ENCODE measurements at places on chromosomes 2 and 18.

- DNase-seq = no peak
Measured at GRCh38 chr2:238106339-238106697, 6.2 kb downstream of the ESPNL start.

DNA sequence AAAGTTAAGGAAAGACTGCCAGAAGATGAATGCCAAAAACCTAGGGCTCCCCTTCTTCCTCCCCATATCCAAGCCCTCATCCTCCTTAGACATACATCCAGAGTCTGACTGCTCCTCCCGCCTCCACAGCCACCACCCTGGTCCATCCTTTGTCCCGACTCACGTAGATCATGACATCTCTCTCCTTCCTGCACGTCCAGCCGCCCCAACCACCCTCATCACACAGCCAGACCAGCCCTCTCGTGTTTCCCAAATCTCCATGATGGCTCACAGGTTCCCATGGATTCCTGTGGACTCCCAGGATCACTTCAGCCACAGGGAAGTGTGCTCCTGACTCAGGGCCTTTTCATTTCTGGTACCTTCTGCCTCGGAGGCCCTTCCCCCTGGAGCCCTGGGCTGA lies 47.8 kb upstream of the CAB39 start:
- no peak for DNase-seq

GRCh38 chr2:149037851-149038250 lies 648 bp upstream of the LYPD6B start:
- no peak for DNase-seq

GRCh38 chr2:160635488-160635887 lies 141.9 kb upstream of the RBMS1 start:
- DNase-seq = no peak

- DNase-seq = no peak
Measured at GRCh38 chr2:159402790-159403189, 116.3 kb upstream of the WDSUB1 start.

- no peak for DNase-seq
Measured at GRCh38 chr2:10289352-10289751, 13.4 kb upstream of the HPCAL1 start.

DNA sequence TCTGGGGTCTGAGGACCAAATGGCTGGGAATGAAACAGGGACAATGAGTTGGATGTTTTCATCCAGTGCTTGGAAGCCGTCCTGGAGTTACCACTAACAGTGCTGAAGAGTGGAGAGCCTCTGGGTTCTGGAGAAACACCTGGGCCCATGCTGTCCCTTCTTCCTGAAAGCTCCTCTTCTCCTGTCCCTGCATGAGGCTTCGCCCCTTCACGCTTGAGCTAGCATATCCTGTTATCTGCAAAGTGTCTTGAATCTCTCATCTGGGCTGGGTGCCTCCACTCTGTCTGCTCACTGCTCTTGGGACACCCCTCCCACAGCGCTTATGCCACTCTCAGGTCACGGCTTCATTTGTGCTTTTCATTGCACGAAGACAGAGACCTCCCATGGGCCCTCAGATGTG lies 154.5 kb downstream of the MYCN start:
- no peak for DNase-seq

- DNase-seq = no peak
Measured at GRCh38 chr2:120560330-120560729, 175.3 kb upstream of the GLI2 start.

GRCh38 chr2:196944570-196944969 lies 18.1 kb upstream of the PGAP1 start:
- DNase-seq = no peak

GRCh38 chr2:191049728-191050639 lies 36.0 kb upstream of the STAT1 start:
- DNase-seq = no peak

DNA sequence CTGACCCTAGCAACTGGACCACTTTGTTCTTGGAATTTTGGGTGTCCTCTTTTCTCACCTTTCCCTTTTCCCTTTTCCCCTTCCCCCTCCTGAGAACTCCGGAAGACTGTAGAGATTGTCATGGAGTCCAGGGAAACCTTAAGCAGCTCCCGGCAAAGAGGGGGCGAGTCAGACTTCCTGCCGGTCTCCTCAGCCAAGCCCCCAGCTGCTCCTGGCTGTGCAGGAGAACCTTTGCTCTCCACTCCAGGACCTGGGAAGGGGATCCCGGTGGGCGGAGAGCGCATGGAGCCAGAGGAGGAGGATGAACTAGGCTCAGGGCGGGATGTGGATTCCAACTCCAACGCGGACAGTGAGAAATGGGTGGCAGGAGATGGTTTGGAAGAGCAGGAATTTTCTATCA lies 20.5 kb downstream of the SETBP1 start:
- DNase-seq = no peak

DNA sequence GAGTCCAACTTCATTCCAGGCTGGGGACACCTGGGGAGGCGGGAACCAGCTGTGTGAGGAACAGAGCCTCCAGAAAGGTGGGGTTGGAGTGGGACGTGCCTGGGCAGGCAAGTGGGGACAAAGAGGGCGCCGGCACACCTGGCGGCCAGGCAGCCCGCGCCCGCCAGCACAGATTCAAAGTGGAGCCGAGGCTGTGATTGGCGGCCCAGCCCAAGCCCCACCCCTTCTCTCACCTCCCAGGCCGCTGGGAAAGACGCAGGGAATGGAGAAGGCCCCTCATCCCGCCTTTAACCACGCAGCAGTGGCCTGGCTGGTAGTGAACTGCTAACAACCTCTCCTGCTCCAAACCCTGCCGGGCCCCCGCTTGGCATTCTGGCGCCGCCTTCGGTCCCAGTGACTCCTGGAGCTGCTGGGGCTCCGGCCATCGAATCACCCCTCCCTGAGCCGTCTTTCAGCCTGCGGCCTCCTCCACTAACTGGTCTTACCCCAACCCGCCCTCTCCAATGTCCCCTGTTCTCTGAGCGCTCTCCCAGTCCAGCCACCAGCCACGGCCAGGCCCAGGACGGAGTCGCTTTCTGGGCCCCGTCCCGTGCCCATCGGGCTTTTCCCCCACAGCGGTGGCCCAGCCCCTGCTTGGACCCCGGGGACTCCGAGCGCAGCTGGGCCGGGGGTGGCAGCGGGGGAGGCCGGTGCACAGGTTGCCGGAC lies 27.9 kb upstream of the PTMA start:
- no peak for DNase-seq

- no peak for DNase-seq
Measured at GRCh38 chr2:171852366-171852888, 41.6 kb downstream of the SLC25A12 start.

- no peak for DNase-seq
Measured at GRCh38 chr2:59277671-59278070, 1036.5 kb upstream of the FANCL start.

DNA sequence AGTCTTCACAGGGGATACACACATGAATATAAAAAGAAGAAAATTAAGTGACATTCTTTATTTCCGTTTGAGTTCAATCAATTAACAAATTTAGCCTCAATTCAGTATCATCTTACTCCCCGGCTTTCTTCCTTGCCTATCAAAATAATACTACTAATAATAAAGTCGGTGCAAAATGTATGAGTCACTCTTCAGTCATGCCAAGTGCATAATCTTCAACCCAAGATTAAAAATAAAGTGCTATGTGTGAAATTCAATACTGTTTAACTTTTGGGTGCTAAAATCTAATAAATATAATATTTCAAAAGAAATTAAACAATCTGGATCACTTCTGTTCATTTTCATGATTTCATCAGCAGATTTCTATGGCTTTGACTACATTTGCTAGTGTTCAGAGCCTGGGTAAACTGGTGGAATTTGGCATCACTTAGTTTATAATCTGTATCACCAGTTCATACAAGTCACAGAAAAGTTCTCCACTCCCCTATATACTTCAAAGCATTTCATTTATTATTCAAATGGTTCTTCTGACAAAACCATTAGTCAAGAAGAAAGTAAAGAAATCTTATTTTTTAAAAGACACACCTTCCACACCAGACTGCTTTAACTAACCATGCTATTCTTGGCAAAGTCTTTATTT lies 183.6 kb downstream of the THADA start:
- no peak for DNase-seq

DNA sequence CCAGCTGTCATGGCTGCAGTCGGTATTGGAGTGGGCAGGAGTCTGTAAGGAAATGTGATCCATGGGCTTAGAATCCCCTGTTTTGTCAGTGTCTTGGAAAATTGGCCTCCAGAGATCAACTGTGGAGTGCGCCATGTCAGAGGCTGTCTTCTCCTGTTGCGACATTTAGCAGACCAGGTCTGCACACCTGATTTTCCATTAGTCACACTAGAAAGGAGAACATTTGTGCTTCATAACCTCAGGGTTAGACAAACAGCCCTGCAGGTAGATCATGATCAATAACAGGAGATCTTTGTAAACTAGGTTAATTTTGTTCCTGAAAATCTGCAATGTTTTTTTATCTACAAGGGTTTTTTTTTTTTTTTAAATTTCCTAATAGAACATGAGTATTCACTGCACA lies 28.0 kb downstream of the LDLRAD4 start:
- DNase-seq = no peak

DNA sequence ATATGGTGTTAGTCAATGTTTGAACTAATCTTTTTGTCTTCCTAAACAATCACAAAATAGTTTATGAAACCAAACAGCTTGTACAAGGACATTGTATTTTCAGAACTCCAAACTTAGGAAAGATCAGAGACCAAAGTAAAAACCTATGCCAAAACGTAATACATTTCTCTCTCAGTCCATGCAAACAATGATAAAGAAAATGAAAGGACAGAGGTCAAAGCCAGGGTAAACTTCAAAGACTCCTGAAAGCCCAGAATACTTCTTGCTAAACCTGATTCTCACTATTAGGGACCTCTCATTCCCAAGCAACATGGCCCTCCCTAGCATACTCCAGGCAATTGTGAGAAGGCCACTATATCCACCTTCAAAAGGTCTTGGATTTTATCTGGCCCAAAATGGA lies 105.1 kb upstream of the GALNT5 start:
- no peak for DNase-seq

- no peak for DNase-seq
Measured at GRCh38 chr18:50757358-50757757, 62.5 kb downstream of the MRO start.

DNA sequence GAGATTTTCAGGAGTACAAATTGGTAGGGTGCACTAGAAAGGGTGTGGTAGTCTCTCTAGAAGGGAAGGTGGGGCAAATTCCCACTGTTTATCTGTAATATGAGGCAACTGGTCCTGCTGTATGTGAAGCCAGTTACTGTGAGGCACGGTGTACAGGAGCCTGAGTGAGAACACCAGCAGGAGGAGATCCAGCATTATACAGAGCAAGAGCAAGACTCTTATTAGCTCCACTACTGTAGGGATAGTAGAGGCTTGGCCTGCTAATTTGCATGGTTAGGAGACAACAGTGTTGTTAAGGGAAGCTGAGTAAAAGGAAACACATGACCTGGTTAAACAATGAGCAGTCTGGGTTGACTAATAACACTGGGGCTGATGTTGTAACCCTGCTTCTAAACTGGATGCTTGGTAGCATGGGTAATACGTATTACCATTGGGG lies 76.3 kb upstream of the WDSUB1 start:
- DNase-seq = no peak

GRCh38 chr18:23244401-23244800 lies 109.1 kb downstream of the CABLES1 start:
- no peak for DNase-seq

DNA sequence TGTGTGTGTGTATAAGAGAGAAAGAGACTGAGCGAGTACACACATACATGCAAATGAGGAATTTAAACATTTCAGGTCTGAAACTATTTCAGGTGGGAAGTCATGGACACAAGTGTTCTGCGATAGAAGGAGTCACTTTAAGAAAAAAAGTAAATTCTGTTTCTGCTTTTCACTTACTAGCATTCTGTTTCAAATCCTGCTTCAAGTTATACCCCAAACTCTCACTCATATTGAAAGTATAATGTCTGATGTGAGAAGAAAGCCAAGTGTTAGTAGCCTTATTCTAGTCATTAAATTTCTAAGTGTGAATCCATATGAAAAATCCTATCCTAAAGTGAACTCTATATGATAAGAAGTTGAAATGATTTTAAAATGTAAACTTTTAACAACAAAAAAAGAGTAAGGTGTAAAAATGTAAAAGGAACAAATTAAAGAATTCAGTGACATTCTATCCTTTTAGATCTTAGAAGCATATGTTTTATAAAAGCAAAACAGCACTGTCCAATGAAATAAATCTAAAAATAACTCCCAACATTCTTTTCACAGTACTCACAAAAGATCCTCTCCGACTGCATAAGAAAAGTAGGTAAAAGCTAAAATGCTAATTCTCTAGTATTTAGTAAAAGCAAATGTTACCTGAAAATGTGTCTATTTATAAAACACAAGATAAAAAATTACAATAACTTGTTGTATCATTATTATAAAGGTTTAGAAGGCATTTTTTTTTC lies 570.6 kb downstream of the ZEB2 start:
- DNase-seq = no peak

DNA sequence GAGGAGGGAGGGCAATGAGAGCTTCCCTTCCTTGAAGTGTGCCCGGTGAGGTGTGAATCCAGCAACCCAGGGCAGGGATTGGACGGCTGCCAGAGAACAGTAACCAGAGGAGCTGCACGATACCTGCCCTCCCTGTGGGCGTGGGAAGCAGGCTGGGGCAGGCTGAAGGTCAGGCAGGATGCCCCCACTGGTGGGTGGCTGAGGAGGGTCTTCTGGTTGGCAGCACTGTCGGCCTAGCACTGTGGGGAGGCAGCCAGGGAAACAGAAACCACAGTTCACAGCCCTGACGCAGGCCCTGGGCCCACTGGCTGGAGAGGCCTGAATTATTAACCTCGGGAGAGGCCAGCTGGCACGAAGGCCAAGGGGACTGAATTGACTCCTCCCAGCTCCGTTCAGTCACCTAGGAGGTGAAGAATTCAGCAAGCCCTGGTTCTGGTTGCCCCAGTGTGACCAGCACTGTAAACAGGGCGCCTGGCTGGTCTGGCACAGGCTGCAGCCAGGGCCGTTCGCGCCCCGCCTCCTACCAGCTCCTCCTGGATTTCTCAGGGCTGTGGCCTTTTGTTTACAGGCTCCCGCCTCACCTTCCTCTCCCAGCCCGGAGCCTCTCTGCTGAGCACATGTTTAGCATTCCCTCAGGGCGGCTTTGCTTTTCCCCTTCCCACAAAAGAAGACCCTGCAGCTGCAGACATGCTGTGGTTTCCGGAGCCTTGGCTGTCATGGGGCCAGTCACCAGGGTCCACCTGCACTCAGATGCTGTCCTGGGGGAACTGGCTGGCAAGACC lies 97.8 kb downstream of the B3GNT2 start:
- DNase-seq = no peak

GRCh38 chr18:62324181-62324828 lies 805 bp upstream of the TNFRSF11A start:
- DNase-seq = no peak

DNA sequence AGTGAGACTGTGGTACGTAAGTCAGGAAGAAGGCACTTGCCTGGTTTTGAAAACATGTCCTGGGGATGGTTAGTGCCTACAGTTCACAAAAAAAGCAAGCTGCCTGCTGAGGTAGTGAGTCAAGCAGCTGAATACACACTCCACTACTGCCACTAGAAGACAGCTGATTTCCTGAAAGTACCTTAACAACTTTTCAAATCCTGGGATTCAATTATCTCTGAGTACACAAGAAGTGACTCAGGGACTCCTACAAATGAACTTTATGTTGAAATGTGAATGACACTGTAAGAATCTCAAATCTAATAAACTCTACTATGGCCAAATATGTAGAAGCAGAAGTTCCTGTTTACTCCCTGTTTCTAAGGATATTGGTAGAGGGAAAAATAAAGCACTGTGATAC lies 58.0 kb upstream of the ARL5A start:
- DNase-seq = no peak
